ENCODE measurements at places on chromosomes 5 and 9.

GRCh38 chr9:112034216-112034611 lies 137.6 kb downstream of the UGCG start:
- no peak for DNase-seq

DNA sequence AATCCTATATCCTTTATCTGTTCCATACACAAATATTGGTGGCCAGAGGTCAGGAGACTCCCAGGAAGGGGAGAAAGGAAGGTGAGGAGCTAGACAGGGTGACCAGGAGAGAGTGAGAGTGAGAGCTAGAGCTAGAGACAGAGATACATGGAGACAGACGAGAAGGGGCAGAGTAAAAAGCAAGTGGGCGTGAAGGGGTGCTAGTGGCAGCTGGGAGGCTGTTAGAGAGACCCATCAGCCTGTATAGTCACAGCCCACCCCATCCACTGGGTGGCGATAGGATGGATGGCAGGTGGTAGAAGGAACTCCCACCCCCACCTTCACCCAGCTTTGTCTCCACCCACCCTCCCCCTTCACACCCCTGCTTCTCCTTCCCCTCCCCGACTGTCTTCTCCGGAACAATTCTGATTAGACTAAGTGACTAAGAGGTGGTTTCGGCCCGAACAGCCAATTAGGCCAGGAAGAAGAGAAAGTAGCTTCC lies 32.8 kb downstream of the PCDH1 start:
- DNase-seq: peak; percentile 20

- no peak for DNase-seq
Observed at GRCh38 chr9:128061275-128061960, 5.7 kb downstream of the NAIF1 start.

- DNase-seq: no peak
Observed at GRCh38 chr5:97133101-97133500, 9.3 kb downstream of the LIX1 start.

DNA sequence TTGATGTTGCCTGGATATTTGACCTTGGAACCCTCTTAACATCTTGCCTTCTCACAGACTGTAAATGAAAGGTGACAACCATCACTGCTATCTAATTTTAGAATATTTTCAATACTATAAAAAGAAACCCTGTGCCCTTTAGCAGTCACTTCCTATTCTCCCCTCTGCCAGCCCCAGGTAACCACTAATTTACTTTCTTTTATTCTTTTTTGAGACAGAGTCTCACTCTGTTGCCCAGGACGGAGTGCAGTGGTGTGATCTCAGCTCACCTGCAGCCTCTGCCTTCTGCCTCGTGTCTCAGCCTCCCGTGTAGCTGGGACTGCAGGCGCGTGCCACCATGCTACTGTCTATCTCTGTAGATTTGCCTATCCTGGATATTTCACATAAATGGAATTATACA lies 43.6 kb downstream of the FRMPD1 start:
- DNase-seq: no peak

DNA sequence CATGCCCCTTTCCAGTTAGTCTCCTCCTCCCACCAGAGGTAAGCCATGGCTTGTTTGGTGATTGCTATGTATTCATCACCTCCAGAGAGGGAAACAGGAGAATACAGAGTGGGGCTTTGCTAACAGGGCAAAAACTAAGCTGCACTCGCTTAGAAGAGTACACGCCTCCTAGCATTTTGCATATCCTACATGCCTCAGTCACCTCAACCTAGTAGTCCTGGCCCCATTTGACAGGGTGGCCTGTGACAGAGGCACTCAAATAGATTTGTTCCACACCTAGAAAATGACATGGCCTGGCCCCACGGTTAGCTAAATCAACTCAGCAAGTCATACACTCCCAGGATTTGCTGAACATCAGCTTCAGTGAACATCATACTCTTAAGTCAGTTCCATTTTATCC lies 90.7 kb downstream of the CYFIP2 start:
- DNase-seq: no peak
